ENCODE measurements at places on chromosomes 4 and X.

GRCh38 chr4:177778623-177779022 is 336.4 kb upstream of the AGA start:
- DNase-seq = no peak

DNA sequence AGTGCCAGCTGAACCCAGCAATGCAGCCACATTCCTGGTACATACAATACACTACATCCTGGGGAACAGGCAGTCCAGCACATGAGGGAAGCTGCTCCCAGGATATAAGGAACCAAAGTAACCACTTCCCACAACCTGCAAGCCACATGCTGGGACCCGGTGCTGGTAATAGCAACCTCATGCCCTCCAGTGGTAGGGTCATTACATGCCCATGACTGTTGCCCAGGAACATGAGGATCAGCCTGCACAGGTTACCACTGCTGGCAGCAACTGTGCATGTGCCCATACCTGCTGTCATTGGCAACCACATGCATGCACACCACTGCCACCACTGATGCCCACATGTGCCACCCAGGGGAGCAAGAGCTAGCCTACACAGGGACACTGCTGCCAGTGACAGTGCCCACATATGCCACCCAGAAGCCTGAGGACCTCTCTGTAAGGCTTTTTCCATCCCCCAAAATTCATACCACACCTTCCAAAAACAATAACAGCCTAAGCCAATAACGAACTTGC is 1982.5 kb downstream of the ARAP2 start:
- no peak for DNase-seq

GRCh38 chr4:139593091-139593564 is 37.1 kb upstream of the SETD7 start:
- no peak for DNase-seq

GRCh38 chrX:23790155-23790497 is 7.2 kb downstream of the SAT1 start:
- DNase-seq = peak; percentile 64

GRCh38 chrX:106401965-106402559 is 209.7 kb upstream of the RADX start:
- no peak for DNase-seq

DNA sequence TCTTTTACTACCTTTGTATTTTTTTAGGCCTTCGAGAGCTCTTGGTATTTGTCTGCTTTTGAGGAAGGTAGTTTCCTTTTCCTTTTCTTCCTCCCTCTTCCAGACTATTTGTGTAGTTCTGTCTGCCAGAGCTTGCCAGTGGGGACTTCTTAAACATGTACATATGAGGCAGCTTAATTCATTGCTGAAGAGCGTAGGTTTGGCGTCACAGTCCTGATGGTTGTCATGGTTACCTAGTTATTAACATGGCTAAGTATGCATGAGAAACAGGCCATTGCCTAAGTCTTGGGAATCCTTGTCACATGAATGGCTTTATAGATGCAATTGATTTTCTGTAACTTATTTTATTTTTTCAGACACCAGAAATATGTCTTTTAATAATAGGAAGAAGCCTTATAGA is 48.5 kb upstream of the ARMCX2 start:
- DNase-seq = no peak

DNA sequence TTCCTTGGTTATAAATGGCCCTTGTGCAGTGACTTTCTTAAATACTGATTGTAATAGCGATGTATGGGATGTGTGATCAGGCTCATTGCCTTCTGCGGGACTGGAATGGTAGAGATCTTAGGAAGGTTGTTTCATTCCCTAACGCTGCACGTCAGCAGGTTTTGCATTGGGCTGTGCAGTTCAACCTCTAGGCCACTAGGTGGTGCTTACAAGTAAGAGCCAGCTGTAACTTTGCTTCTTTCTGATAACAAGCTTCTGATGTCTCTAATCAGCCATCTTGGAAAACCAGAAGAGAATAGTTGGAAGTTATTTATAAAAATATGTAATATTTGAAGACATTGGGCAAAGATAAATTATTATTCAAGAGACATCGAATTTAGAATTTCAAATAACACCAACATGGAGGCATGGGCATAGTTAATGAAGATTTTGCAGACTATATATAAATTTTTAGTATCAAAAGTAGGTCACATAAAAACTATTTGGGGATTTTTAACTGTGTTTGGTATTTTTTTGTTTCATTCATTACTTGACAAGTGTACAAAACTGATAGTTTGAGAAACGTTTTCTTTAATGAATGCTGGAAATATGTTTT is 339.7 kb upstream of the PCDH7 start:
- no peak for DNase-seq

DNA sequence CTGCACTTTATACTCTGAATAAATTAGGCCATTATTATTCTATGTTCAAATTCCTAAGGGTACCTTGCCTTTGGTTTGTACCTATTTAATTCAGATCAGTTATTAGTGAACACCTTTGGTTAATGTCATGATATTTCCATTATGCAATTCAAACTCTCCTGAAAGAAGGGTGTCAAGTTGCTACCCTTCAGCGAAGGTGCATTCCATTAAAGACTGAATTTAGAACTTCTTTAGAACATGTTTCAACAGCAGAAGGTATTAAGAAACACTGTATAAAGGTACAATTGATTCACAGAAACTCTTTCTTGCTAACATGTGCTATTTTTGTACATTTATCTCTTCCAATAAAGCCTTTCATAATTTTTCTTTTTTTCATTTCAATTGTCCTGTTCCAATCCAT is 1545.4 kb upstream of the PCDH10 start:
- DNase-seq = no peak

DNA sequence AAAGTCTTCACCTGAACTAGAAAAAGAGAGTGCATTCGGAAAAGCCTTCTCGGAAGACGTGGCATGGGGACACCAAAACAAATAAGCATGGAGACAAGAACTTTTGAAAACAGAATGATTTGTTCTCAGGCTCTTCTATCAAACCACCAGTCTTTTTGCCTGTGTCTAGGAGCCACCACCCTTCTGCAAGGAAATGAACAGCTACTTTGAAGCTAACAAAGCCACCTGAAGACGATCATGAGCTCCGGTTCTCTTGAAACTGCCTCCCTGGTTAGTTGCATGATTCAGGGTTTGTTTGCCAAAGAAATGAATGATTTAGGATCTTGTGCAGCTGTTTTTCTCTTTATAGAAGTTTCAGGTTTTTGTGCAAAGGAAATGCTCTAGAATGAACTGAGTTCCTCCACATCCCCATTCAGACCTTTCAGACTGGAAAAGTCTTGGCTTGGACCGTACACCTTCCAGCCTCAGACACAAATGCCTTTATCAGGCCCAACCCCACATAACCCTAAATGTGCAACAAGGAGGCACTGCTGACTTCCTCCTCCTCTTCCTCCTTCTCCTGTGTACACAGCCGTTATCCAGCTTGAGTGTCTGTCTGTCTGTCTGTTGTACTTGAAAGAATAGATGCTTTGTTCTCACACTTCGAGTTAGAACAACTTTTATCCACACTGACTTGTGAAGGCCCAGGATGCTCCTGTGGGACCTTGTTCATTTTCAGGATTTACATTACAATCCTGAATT is 334.8 kb upstream of the KLF3 start:
- no peak for DNase-seq

- no peak for DNase-seq
Measured at GRCh38 chrX:153469811-153470410, 465 bp downstream of the HAUS7 start.

DNA sequence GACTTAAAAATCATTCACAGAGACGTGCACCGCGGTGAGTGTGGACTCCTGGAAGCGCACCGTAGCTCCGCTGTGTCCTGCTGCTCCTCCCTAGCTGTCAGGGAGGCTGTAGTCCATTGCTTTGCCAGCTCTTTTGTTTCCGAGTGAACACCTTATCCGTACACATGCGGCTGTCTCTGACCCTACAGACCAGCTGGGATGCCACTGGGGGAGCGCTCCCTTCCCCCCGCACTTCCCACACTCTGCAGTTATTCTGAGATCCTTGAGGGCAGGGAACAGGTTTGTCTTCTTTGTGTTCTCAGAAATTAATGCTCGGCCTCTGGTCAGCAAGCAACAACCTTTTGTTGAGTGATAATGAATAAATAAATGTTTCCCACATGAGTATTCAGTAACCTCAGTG is 33.7 kb upstream of the MSANTD1 start:
- peak; percentile 45 for DNase-seq

DNA sequence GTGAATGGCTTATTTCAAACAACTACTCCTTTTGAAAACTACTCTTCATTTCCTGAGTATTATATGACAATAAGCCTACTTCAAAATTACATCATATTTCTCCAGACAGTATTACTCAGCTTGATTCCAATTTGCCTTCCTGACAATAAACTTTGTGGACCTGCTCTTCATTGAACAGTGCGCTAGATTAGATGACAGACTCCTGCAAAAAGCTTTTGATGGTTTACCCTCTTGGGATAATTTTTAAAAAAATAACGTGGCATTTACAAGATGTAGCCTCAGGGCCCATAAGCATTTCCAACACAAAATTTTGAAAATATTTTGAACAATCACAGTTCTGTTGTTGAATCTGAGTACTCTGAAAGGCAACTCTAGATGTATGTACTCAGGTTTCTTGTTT is 25.9 kb downstream of the MGAT4D start:
- no peak for DNase-seq

GRCh38 chr4:15765391-15765790 is 12.7 kb upstream of the CD38 start:
- DNase-seq = no peak

GRCh38 chr4:152828122-152828521 is 48.4 kb downstream of the ARFIP1 start:
- DNase-seq = no peak

DNA sequence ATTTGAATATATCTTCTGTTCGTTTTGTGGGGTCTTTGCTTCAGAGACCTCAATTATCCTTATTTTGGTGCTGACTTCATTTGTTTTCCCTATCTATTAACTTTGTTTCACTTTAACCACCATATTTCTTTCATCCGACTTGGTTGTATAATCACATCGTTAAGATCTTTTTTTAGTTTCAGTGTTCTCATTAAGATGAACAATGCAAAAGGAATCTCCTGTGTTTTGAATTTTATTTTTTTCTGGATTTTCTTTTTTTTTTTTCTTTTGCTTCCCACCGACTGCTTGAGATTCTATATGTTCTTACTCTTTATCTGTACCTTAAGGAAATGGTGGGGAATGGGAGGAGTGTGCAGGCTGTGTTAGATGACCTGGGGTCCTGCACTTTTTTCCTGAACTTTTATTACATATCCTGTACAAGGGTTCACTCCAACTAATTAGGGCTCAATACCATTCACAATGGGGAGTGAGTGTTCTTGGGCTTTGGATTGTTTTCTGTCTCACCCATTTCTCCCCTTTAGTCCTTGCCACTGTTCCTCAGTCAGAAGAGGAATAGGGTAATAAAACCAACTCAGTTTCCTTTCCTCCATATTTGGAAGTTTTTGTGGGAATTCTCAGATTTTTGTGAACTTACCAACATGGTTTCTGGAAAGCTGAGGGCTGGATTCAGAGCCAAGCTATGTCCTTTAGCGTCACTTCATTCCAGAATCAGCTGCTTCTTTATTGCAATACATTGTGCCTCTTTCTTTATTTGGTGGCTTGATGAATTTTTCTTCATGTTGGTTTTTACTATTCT is 43.2 kb upstream of the BMPR1B start:
- DNase-seq = no peak

DNA sequence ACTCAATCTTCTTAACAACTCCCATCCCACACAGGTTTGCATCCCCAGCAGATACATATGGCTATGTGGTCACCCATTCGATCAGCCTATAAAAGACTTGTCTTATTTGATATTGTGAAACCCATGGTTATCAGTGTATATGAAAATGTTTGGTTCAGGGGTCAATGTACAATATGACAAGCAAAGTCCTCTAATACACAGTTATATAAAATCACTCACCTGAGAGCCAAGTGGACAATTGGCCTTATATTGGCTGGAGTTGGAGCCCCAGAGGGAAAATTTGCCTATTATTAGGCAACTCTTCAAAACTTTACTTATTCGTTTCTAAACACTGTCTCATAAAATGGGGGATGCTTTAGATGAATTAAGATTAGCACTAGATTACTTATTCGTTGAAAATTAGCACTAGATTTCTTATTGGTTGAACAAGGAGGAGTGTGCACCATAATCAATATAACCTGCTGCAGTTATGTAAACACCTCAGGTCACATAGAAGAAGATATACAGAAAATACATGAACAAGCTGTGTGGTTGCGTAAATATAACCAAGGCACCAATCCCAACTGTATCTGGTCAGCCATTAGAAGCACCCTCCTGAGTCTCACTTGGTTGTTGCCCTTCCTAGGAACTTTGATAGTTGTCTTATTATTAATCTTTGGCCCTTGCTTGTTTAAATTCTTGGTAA is 10.7 kb upstream of the ADH4 start:
- DNase-seq = no peak

DNA sequence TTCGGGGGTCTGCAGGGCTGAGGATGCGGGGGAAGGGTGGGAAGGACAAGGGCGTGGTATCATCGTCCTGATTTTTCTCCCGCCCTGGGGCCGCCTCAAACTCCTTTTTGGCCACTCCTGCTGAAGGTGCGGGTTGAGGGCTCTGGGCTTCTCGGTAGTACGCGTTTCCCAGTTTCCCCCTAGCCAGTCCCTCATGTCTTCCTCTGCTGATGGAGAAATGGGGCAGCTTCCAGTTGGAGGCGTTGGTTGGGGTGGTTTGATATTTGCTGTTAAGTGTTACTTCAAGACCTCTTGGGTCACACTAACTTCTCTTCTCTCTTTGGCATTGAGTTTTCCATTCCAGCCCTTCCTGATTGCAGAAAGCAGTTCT is 482 bp downstream of the GSTCD start:
- no peak for DNase-seq

DNA sequence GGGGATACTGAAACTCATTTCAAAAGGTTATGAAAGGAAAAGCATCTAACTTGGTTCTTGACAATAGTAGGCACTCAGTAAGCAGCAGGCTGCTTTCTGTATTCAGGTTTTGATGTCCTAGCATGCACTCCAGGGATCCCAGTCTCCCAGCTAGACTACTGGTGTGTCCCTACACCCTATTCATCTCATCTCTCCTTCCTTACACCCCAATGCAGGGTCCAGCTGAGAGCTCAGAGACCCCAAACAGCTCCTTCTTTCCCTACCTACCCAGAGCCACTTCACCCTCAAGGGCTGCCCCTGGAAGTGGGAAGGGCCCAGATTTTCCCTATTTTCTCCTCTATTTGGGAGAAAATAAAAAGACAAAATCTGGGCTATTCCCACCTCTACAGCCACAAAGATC is 1.6 kb upstream of the EFNB1 start:
- DNase-seq = no peak

- peak; percentile 74 for DNase-seq
Measured at GRCh38 chr4:184282251-184282713, 64.6 kb upstream of the ENPP6 start.

GRCh38 chr4:28686618-28687017 is 1826.0 kb downstream of the STIM2 start:
- DNase-seq = no peak

Measured in upper lobe of right lung (tissue), 1 donor.